ENCODE measurements at places on chromosomes 12 and 14. TPM values are rescaled to one million over a fixed set of nuclear protein-coding genes. Genes with fewer than 3 reads are reported as not detected.

DNA sequence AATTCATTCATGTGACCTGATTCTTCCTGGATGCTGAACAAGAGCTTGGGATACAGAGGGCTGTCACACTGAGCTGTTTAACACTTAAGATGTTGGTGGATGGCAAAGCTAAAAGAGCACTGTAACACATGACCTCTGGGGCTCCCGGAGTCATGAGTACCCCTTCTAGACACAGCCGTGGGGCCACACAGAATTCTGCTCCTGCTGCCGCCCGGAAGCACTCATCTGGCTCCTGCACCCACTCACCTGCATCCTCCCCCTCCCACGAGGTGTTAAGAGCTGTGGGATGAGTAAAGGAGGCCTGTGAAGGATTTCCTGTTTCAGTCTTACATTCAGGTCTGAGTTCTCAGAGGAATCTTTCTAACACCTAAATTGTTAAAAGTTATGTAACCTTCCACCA, 78.0 kb upstream of the SSTR1 start:
- no peak for DNase-seq

HIP1R gene
- 39.4 TPM for total RNA-seq

RPGRIP1 gene
- not detected for total RNA-seq

DPY19L2 gene
- total RNA-seq: 20.6 TPM

SERPINA6 gene
- not detected for total RNA-seq

OR6C2 gene
- total RNA-seq: not detected

PLEKHD1 gene
- total RNA-seq: not detected

DNA sequence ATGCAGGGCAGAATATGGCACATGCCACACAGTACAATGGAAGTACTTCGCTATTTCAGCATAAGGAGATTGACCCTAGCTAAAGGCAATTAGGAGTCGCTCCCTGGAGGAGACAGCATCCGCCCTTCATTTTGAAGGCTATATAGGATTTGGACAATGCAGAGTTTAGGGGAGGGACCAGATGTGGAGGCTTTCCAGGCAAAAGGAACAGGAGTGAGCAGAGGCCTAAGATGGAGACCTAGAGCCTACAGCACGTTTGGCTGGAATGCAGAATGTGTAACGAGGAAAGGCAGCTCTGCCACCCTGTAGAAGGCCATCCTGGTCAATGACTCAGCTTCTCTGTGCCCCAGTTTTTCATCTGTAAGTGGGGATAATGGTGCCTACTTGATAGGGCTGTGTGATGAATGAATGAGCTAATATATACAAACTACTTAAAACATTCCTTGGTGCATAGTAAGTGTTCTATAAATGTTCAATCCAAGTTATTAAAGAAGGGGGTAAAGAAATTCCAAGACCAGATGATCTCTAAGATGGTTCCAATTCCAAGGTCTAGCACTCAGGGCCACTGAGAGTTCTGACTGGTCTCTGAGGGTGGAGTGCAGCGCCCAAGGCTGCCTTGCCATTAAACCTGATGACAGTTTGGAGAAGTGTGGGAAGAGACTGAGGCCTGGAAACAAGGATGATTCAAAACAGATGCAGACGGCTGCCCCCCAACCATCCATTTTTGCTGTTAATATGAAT, 54.3 kb upstream of the FRMD6 start:
- no peak for DNase-seq
